ENCODE measurements at places on chromosomes 16 and 17.

- no peak for DNase-seq
Measured at GRCh38 chr16:4323845-4324488, 8.1 kb downstream of the GLIS2 start.

- no peak for DNase-seq
Measured at GRCh38 chr16:22400900-22401299, 26.5 kb upstream of the CDR2 start.

DNA sequence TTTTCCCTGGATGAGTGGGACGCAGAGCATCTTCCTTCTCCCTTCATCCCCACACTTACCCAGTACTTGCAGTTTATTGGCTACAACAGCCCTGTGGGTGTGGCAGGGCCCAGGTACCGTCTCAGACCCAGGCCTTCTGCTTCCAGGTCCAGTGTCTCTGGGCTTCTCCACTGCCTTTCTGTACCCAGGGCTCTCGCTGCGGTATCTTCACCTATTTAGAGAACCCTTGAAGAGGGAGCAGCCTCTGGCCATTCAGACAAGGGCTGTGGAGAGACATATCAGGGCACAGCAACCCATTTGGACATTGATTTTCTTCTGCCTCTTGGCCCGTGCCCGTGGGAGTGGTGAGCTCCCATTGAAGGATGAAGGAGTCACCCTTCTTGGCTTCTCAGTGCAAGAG is 17.3 kb downstream of the TBX4 start:
- no peak for DNase-seq

DNA sequence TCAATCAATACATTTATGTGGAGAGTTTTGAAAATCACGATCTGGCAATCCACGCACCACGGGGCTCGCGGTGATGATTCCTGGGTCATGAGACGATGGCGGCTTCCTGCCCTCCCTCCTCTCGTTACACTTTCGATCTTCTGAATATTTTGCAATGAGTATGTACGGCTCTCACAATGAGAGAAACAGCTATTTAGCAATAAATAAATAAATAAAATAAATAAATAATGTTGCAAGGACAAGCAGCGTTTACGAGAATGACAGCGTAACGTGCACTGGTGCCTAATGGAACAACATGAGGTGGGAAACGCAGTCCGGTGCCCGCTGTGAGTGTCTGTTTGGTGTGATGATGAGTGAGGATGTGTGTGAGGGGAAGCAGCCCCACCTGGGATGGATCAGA is 46.7 kb upstream of the JPH3 start:
- no peak for DNase-seq

- DNase-seq: no peak
Measured at GRCh38 chr17:63996430-63997182, 1.5 kb upstream of the PRR29 start.

DNA sequence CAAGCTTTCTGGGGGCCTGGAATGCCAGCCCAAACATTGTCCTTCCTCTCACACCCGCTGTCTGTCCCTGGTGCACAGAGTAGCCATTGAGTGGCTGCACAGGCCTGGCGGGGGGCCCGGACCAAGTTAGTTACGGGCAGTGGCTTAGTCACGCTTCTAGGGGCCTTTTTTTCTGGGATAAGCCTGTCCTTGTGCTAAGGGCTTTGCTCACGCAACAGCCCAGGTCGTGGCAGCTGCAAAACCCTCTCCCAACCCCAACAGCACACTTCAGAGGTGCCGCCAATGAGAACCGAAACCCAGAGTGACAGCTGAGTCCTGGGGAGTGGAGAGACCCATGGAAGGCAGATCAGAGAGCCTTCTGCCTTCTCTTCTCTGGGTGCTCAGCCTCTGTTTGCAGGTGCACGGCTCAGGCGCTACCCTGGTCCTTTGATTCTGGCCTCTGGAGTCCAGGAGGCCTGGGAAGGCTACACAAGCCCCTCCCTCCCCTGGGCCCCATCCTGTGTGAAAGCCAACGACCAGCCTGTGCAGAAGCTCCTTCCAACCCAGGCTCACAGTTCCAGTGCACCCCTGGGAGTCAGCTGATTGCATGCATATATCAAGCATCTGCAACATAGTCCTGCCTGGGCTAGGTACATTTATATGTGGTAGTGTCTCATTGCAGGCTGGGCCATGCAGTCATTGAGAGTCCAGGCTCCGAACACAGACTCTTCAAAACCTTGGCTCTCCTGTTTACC is 9.1 kb downstream of the WSCD1 start:
- no peak for DNase-seq

- no peak for DNase-seq
Measured at GRCh38 chr16:87689956-87690465, 75.8 kb downstream of the KLHDC4 start.

DNA sequence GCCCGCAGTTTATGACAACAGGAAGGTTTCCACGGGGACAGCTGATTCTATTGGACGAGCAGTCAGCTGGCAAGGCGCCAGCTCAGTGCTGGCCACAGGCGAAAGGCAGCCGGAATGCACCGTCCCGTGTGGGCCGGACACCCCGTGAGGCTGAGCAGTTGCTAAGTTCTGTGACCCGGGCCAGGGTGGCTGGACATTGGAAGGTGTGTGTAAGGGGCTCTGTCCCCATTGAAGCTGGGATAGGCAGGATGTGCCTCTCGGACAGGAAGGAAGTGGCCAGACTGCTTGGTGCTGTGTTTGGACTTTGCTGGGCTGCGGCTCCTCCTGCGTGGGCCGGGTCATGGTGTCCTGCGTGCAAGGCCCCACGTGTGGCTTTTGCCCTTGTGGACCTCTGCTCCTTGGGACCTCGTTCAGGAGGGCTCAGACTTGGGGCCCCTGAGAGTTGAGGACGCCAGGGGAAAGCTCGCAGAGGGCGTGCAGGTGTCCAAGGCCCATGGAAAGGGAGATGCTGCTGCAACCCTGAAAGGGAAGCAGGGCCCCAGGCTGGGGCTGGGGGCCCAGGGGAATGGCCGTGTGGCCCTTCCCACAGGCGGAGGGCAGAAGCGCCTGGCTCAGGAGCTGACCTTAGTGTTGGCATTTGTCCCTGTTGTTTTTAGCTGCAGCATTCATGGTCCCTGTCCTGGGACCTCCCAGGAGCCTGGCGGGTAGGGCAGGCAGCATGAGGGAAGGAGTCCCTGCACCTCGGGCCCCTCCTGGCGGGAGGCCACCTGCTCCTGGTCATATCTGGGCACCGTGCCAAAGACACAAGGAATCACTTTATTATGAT is 10.0 kb downstream of the BAIAP2 start:
- DNase-seq: no peak

- DNase-seq: no peak
Measured at GRCh38 chr16:5541356-5541755, 443.8 kb upstream of the EEF2KMT start.

DNA sequence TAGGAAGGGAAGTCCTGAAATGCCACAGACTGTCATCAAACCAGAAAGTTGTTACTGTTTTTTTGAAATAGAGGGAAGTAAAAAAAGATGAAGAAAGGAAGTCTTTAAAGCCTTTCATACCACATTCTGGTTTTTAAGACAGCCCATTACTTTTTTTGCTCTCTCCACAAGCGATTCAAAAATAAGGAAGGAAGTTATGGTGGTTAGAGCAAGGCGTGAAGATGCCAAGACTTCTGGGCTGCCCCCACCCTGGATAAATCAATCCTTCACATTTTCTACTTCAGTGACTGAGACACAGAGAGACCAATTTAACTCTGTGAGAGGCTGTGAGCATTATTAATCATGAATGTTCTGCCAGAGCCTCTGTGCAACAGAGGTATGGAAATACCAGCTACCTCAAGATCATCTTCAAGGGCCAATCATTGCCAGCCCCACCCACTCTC is 82.3 kb upstream of the BCAR1 start:
- DNase-seq: peak; percentile 21

GRCh38 chr16:84398701-84399100 is 30.4 kb downstream of the ATP2C2 start:
- no peak for DNase-seq

DNA sequence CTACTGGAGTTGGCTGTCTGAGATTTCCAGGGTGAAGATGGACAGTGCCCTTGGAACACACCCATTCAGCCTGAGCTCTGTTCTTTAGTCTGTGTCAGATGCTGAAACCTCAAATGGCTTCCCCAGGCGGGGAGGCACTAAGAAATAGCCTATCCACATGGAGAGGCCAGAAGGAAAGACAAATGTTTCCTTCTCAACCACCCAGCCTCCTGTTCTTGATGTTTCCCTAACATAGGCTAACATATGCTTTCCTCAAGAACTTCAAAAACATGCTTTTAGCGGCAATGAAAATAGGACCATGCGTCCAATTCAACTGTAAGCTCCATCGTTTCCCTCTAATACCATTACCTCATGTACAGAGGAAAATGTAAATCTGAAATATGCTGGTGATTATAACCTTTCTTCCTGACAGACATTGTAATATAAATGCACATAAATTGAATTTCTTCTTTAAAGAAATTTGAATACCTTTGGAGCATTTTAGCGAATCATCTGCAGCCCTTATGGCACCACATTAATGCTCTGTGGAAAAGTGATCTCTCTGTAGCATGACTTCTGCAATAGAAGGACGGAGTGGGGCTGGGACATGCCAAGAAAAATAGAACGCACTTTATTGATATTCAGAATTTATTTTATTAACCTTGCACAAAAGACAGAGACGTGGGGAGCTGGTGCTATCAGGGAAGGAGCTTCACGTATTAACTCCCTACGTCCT is 60.1 kb downstream of the IRX3 start:
- DNase-seq: no peak

DNA sequence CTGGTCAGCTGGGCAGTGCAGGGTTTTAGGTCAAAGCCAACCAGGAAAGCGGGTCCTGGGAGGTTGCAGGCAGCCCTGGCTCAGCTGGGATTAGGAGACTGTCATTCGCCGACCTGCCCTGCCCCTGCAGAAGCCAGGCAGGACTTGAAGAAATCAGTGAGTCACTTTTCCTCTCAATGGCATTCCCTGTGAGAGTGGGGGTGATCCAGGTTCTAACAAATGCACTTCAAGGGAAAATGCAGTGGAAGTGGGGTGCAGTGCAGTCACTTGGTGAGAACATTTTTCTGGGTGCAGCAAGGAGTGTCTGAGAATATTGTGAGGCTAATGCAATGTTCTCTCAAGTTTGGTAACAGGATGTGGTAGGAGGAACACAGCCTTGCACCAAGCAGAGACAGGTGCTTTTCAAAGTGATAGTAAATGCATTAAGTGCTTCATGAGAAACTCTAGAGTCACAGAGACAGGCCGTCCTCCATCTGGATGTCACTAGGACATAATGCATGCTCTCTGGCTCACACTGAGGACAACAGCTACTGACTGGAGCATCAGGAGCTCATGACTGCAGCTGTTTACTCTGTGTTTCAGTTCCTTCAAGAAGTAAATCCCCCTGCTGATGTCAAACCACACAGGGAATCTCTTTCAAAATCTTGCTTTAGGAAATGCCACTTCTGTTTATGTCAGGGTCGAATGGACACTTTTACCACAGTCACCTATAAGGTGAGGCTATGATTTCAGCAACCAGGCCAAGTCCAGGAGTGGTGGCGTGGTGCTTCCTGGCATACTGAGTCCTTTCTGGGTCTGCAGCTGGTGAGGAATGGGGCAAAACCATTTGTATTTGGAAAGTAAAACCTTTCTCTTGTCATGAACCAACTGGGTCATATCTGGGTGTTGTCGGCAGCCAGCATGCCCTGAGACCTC is 16.7 kb downstream of the CDK5R1 start:
- DNase-seq: peak; percentile 97

- no peak for DNase-seq
Measured at GRCh38 chr16:50267151-50267631, 840 bp downstream of the ADCY7 start.

- DNase-seq: no peak
Measured at GRCh38 chr16:90046122-90046970, 27.1 kb upstream of the DBNDD1 start.

- no peak for DNase-seq
Measured at GRCh38 chr16:69924041-69924775, 26.9 kb upstream of the CLEC18A start.

DNA sequence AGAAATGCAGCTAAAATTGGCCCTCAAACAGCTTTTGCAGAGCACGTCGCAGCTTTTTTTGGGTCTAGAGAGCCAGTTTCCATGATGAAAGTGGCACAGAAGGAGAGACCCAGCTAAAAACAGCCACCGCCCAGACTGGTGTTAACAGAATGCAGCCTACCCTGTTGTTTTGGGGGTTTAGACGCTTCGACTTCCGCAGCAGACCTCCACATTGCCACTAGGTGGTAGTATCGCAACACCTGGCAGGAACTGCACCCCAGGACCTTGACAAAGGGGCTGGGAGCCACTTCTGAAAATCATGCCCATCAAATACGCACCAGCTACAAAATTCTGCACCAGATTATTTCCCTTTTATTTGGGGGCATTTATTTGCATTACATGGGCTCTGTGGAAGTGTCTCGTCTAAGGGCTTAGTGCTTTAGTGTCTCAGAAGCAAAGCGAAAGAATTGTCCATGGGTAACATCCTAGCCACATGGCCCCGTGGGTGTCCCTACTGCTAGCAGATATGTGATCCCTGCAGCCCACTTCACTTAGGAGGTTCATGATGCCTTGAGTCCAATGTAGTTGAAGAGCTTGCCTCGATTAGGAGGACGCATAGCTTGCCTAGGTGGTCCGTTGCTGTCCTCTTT is 167.1 kb downstream of the HAPSTR1 start:
- peak; percentile 71 for DNase-seq

DNA sequence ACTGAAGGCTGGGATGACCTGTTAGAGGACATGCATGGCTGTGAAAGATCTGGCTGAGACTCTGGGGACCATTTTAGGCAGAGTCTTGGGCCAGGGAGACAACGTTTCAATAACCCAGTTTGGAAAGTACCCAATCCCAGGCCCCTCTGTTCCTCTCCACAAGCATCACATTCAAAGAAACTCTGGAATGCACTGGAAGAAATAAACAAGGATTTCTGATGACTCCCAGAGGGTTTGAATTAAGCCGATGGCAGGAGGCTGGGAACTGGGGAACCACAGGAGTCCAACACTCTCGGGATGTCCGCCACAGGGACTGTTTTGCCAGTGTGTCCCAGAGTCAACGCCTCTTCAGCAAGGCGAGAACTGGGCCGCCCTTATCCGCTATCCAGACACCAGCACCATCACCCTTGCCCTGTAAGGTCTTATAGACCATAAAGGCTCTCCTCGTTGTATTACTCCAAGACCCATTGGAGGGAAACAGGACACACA is 3.3 kb downstream of the PMP22 start:
- no peak for DNase-seq

DNA sequence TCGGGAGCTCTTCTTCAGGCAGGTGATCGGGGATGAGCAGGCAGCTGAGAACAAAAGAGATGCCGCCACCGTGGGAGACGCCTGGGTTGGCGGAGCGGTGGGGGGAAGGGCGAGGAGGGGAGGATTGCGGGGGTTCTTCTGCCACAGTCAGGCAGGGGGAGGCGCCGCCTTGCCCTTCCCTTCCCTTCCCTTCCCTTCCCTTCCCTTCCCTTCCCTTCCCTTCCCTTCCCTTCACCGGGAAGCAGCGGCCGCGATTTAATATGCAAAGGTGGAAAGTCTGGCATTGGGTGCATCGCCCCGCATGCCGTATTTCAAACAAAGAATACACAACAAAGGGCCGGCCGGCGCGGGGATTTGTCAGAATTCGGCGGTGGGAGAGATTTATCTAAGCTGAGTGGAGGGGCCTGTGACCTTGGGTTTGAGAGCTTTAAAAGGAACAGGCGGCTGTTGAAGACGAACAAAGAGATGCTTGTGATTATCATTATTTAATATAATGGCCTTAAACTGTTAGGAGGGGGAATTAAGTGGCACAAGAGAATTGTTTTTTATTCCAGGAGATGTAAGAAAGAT is 262.3 kb upstream of the TNRC6C start:
- DNase-seq: no peak

All from GM12865 (cell line).